ENCODE measurements at places on chromosomes 1 and 21.
A peak's percentile ranks its signal among the peaks of the same experiment; 100 is the strongest.

DNA sequence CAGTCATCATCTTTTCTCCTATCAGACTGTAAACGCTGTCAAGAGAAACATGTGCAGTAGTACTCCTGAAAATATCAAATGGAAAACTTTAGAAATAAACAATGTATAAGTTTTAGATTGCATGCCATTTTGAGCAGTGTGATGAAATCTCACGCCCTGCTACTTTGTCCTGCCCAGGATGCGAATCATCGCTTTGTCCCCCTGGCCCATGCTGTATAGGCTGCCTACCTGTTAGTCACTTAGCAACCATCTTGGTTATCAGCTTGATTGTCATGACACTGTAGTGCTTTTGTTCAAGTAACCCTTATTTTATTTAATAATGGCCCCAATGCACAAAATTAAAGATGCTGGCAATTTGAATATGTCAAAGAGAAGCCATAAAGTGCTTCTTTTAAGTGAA, 363.0 kb downstream of the ZP4 start:
- DNase-seq = no peak

- no peak for DNase-seq
Observed at GRCh38 chr1:48228156-48228555, 5.6 kb downstream of the SLC5A9 start.

- DNase-seq = no peak
Observed at GRCh38 chr1:230647321-230647720, 5.0 kb downstream of the COG2 start.

- DNase-seq = no peak
Observed at GRCh38 chr21:31278511-31279130, 65.4 kb downstream of the TIAM1 start.

GRCh38 chr1:94540440-94541245, 916 bp downstream of the F3 start:
- no peak for DNase-seq

DNA sequence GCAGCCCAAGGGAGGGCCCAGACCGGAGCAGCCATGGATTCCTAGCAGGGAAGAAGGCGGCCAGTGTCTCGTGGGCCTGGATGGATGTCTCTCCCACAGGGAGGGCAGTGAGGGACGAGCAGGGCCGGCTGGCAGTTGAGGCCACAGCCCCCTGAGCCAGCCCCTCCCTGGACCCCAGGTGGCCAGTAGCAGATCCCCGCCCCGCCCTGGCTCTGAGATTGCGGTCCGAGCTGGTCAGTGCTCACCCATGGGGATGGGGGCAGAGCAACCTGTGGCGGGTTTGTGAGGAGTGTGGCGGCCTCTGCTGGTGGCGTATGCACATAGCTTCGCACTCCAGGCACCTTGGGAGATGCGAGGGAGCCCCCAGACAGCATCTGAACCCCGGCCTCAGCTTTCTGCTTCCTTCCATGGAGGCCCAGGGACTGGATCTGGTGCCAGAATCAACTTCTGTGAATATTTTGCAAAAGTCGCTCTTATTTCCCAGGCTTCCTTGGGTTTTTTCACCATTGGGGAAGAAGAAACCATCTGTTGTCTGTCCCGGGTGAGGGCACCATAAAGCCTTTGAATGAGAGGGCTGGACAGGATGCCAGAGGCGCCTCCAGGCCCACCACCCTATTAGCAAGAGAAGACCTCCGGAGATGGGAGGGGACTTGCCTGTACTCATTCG, 8.4 kb upstream of the KCNN3 start:
- DNase-seq = peak; percentile 80

- DNase-seq = no peak
Observed at GRCh38 chr21:34952701-34953100, 96.4 kb downstream of the RUNX1 start.

DNA sequence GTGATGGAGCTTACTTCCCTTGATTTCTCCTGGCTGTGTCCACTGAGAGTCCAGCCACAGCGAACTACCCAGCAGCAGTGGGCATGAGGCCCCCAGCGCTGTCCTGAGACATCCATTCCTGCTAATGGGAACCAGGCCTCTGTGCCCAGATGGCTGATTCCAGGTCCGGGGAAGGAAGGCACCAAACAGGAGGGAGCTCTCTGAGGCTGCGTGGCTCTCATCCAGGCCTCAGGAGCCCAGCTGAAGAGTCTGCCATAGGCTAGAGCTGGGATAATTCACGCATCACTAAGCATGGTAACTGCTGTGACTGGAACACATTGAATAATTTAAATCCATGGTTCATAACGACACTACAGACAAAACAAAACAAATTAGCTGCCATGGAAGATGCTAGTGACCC, 24.7 kb upstream of the LRRC47 start:
- no peak for DNase-seq

GRCh38 chr1:157431751-157432150, 120.6 kb downstream of the FCRL5 start:
- no peak for DNase-seq

GRCh38 chr1:245463392-245464165, 308.8 kb downstream of the KIF26B start:
- DNase-seq = no peak

DNA sequence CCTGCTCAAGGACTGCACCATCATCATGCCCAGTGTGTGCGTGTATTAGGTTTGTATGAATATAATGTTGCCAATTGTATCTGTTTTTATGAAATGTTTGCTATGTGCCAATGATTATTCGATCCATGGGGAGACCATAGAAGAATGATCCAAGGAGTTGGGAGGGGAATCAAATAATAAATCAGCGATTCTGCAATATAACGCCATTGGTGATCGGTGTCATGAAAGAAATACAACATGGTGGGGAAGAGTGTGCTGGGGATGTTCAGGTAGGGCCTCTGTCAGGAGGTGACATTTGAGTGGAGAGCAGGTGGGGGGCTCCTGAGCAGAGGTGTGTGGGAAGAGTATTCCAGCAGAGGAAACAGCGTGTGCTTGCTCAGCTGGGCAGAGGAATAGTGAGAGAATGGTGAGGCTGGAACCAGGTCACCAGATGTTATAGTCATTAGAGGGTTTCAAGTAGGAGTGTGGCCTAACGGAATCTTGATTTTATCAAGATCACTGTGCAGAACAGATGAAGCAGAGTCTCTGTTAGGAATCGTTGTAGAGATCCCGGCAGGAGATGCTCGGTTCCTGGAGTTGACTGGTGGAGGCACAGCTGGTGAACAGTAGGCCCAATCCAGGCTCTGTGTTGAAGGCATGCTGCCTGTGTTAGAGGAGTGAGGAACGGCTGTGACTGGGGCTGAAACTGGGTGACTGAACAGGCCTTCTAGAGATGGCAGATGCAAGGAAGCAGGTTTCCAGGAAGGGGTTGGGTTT, 2.9 kb upstream of the ZNF496 start:
- no peak for DNase-seq

DNA sequence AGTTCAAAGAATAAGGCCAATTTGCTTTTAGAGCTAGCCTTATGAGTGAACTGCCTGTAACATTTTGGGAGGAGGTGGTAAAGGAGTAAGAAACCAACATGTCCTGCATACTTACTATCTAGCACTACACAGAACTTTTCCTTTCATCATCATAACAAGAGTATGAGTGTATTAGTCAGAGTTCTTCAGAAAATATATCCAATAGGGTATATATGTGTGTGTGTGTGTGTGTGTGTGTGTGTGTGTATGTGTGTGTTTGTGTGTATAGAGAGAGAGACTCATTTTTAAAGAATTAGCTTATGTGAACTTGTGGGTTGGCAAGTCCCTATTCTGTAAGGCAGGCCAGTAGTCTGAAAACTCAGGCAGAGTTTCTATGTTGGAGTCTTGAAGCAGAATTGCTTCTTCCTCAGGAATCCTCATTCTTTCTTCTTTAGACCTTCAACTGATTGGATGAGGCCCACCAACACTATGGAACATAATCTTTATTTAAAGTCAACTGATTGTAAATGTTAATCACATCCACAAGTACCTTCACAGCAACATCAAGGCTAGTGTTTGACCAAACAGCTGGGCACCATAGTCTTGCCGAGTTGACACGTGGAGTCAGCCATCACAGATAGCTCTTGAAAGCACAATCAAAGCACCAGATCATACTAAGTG, 121.9 kb downstream of the CYYR1 start:
- no peak for DNase-seq

DNA sequence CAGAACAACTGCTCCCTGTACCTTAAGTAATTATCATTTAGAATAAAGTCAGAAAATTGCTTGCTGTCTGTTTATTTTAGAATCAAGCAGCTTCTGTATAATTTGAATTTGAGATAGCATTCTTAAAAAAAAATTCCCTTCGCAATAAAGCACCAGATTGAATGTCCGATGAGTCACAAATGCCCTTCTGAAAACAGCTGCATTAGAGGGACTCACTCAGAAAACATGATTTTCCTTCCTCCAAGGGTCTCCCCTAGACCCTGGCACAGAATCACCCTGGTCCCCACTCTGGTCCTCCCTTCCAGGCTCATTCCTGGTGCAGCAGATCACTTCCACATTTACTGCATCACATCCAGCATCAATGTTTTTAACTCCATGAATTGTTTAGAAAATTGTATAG, 471.1 kb upstream of the VAMP3 start:
- no peak for DNase-seq

DNA sequence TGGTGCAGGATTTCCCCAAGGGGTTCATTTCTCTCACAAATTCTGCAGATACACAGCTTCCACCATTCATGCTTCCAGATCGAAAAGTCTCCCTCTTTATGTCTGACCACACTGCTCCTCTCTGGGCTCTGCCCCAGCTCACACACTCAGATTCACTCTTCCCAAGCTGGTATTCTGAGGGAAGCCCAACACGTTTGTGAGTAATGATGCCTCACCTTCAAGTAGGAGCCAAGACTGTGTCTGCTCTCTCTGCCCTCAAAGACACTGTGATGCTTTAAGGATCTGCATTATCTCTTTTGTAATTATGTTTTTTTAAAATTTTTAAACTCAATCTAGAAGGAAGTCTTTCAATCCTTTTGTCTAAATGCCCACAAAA, 19.8 kb downstream of the PRAMEF11 start:
- no peak for DNase-seq

- no peak for DNase-seq
Observed at GRCh38 chr1:193069748-193070385, 10.5 kb downstream of the RO60 start.

- DNase-seq = no peak
Observed at GRCh38 chr1:225933072-225933471, 7.9 kb downstream of the LEFTY2 start.

DNA sequence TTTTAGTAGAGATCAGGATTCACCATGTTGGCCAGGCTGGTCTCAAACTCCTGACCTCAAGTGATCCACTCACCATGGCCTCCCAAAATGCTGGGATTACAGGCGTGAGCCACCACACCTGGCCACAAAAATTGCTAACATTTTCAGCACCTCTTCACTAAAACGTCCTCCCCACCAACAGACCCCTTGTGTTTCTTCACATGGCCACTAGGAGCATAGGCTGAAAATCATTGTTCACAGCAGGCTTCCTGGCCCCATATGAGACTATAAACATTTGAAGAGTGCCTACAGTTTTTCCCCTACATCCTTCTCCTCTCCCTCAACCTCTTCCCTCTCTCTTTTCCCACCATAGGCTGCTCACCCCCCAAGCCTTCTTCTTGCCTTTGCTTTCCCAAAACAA, 28.0 kb upstream of the SFPQ start:
- peak; percentile 5 for DNase-seq

DNA sequence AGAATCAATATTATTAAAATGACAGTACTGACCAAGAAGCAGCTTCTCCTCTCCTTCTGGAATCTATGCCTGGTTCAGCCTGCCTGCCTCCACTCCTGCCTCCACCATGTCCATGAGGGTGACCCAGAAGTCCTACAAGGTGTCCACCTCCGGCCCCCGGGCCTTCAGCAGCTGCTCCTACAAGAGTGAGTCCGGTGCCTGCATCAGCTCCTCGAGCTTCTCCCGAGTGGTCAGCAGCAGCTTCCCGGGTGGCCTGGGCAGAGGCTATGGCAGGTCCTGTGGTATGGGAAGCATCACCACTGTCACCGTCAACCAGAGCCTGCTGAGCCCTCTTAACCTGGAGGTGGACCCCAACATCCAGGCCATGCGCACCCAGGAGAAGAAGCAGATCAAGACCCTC, 822.4 kb upstream of the NEGR1 start:
- no peak for DNase-seq

GRCh38 chr21:31912501-31912900, 39.7 kb downstream of the HUNK start:
- DNase-seq = no peak

- DNase-seq = no peak
Observed at GRCh38 chr1:29832936-29833335, 596.6 kb downstream of the PTPRU start.

- DNase-seq = no peak
Observed at GRCh38 chr1:231322880-231323530, 14.6 kb downstream of the EXOC8 start.

GRCh38 chr1:152537496-152537895, 23.2 kb downstream of the CRCT1 start:
- DNase-seq = no peak

DNA sequence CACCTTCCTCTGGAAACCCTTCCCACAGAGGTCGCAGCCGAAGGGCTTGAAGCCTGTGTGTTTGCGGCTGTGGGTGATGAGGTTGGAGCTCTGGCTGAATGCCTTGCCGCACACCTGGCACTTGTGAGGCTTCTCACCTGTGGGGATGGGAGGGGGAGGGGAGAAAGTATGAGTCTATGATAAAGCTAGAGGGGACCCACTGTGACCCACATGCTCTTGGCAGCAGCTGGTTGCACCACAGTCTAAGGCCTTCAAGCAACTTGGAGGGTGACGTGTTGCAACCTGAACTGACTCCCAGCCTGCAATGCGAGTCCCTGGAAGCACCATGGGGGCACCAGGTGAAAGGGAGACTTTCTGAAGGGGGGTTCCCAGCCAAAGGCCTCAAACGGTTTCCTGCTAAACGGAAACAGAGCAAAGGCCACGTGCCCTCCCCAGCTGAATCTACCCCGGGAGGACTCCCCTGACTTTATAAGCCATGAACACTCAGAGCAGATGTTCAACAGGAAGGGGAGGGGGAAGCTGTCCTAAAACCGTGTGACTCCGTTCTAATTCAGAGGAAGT, 10.6 kb downstream of the GFI1 start:
- peak; percentile 71 for DNase-seq

GRCh38 chr1:21451981-21452411, 12.1 kb downstream of the NBPF3 start:
- no peak for DNase-seq

DNA sequence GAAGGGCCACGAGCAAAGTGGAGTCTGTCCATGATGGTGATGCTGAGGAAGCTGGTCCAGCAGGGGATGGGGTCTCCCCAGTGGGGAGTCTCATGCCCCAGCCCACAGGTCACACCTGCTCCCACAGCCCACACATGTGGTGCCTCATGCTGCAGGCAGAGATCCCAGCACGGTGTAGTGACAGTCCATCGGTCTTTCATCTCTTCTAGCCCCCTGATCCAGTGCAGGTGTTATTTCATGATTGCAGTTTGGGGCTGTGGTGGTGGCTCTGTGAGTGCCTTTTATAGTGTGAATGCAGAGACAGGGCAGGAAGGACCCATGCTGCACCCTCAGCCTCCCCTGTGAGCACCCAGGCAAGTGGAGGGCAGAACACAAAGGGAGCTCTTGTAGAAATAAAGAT, 45.0 kb downstream of the UBASH3A start:
- DNase-seq = no peak

DNA sequence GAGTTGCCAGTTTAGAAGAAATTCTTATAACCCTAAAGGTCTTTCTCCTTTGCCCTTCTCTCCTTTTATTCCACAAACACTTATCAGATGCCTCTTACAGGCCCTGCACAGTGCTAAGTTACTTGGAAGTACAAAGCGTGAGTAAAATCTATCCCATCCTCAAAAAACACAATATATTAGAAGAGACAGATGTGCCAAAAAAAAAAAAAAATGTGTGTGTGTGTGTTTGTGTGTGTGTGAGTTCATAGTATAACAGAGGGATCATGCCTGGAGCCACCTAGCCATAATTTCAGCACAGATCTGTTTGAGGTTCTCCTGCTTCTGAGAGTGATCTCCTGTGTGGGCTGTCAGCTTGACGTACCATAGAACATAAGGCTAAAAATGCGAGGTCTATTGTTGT, 5.0 kb downstream of the FAM20B start:
- no peak for DNase-seq

Data from activated T-cell treated with anti-CD3 and anti-CD28 coated beads, Interleukin-2, amount 50 U/mL, for 72 hours (primary cell).